T-helper 1 cell treated with Interleukin-12 subunit alpha and Interleukin-12 subunit beta and Interleukin-4 antibody, amounts not matched to agents 30 ng/mL and 1 ng/mL, for 36 hours (primary cell): ENCODE measurements at places on chromosomes 7 and 10. TPM values are rescaled to one million over a fixed set of nuclear protein-coding genes. Genes with fewer than 3 reads are reported as not detected.

The GNAT3 gene
- not detected in 2 replicates for total RNA-seq

The SDK1 gene
- 0.20 and 0.34 TPM in 2 replicates for total RNA-seq

The CUX1 gene
- total RNA-seq, result 24.5 and 29.0 TPM in 2 replicates

The EXOC4 gene
- 79.2 and 79.6 TPM in 2 replicates for total RNA-seq

The PIP gene
- total RNA-seq, result not detected in 2 replicates

The PNLIP gene
- total RNA-seq, result not detected in 2 replicates

The ANKRD30A gene
- not detected in 2 replicates for total RNA-seq

The INTS1 gene
- total RNA-seq, result 80.9 and 90.5 TPM in 2 replicates

The LRIT2 gene
- total RNA-seq, result not detected in 2 replicates

The MET gene
- total RNA-seq, result 0.61 and 0.71 TPM in 2 replicates
